GM12878 (cell line): ENCODE measurements at places on chromosomes 7 and 10. TPM values are rescaled to one million over a fixed set of nuclear protein-coding genes. Genes with fewer than 3 reads are reported as not detected.

DNA sequence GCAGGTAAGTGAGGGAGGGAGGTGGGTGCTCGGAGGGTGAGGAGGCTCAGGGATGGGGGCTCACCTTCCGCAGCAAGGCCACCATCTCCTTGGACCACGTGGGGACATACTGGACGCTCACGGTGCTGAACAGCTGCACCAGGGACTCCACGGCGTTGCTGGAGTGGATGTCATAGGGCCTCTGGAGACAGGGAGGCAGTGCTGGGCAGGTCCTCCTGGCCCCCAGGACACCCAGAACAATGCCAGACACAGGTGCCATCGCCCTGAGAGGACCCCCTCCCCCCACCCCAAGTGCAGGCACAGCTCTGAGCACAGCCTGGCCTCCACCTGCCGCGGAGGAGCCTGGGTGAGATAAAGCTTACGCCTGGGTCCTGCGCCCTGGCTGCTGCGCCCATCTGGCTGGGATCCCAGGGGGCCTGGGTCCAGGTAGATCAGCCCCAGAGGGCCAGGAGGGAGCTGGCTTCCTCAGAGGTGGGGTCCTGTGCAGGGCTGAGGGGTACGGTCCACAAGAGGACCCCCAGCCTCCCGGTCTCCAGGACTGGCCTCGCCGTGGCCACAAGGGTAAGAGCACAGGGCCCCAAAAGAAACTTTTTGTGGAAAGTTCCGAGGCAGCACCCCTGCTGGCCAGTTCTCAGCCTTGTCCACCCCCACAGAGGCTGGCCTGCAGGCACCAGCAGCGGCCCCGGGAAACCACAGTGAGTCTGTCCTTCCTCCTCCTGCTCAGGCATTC lies 37.8 kb downstream of the DPYSL4 start:
- no peaks in the 10 kb centered on the region; the same call in 1 of the 2 replicates for H3K4me1 ChIP-seq
- no peak for DNase-seq
- no peak overlapping the region for H3K27ac ChIP-seq
- no peak overlapping the region for H3K4me3 ChIP-seq

DNA sequence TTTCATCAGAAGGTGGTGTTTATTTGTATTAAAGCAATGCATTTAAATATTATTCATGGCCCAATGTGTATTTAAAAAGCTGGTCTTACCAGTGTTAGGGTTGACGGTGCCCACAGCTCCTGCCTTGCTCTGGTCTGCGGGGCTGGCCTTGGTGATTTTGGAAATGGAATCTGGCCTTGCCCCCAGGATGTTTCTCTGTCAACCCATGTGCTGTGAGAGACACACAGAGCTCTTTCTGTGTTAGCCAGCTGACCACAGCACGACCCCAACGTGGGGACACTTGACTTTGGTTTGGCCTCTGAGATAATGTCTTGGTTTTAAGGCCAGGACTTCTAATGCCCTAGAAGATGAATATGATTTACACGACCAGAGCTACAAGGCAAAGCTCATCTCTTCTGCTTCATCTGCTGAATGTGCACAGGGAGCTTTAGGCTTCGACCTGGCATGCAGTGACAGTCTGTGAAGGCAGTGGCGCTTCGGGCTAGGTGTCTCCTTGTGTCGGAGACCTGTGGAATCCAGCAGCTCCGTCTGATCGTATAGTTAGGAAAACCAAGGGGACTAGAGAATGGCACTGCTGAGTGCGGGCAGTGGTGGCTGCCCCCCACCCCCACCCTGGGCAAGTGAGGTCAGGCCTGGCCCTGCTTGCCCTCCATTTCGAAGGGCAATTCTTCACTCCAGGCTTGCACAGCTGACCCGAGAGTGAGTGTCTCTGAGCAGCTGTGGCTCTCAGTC lies 246.1 kb downstream of the EBF3 start:
- no peaks in the 10 kb centered on the region for H3K27me3 ChIP-seq
- H3K4me1 ChIP-seq: no peaks in the 10 kb centered on the region
- H3K4me3 ChIP-seq: no peak overlapping the region
- no peak overlapping the region for H3K27ac ChIP-seq
- H3K36me3 ChIP-seq: no peaks in the 10 kb centered on the region
- DNase-seq: no peak

GRCh38 chr7:99794585-99795502 lies 10.9 kb upstream of the CYP3A4 start:
- H3K4me1 ChIP-seq: no peaks in the 10 kb centered on the region
- no peaks in the 10 kb centered on the region for H3K36me3 ChIP-seq
- H3K4me3 ChIP-seq: no peak overlapping the region
- no peaks in the 10 kb centered on the region for H3K27me3 ChIP-seq
- no peak for DNase-seq

- DNase-seq: no peak
- no peaks in the 10 kb centered on the region for H3K36me3 ChIP-seq
- no peak overlapping the region for H3K4me3 ChIP-seq
- no peak overlapping the region for H3K27ac ChIP-seq
Observed at GRCh38 chr10:49157229-49157628, 23.4 kb upstream of the FAM170B start.

GRCh38 chr10:111186358-111186757 lies 109.5 kb downstream of the ADRA2A start:
- no peaks in the 10 kb centered on the region for H3K36me3 ChIP-seq
- no peaks in the 10 kb centered on the region for H3K27me3 ChIP-seq
- H3K27ac ChIP-seq: no peak overlapping the region
- no peak overlapping the region for H3K4me3 ChIP-seq
- no peak for DNase-seq

- H3K27me3 ChIP-seq: no peaks in the 10 kb centered on the region
- H3K4me3 ChIP-seq: peak overlapping the region; percentile 65
- H3K27ac ChIP-seq: no peak overlapping the region
- no peaks in the 10 kb centered on the region for H3K4me1 ChIP-seq
Observed at GRCh38 chr7:98107313-98107721, 655 bp downstream of the LMTK2 start.

DNA sequence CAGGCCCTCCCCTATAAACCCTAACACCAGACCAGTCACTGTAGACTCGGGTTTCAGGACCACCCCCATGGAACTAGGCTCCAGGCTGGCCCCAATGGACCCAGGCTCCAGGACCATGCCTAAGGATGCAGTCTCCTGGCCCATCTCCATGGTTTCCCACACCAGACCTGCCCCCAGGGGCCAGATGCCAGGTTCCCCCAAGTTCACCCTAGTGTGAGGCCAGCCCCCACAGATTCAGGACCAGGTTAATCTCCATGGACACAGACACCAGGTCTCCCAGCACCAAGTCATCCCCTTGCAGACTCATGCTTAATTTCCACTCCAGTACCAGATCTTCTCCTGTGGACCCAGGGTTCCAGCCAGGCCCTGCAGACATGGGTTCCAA lies 103.8 kb upstream of the LANCL2 start:
- H3K27ac ChIP-seq: no peak overlapping the region
- DNase-seq: no peak
- no peaks in the 10 kb centered on the region for H3K36me3 ChIP-seq
- H3K4me1 ChIP-seq: no peaks in the 10 kb centered on the region
- H3K4me3 ChIP-seq: no peak overlapping the region

GRCh38 chr7:33421429-33421828 lies 292.1 kb downstream of the BBS9 start:
- H3K4me1 ChIP-seq: peaks cover 5% of the 10 kb centered on the region
- DNase-seq: no peak
- H3K36me3 ChIP-seq: no peaks in the 10 kb centered on the region
- no peaks in the 10 kb centered on the region for H3K27me3 ChIP-seq

DNA sequence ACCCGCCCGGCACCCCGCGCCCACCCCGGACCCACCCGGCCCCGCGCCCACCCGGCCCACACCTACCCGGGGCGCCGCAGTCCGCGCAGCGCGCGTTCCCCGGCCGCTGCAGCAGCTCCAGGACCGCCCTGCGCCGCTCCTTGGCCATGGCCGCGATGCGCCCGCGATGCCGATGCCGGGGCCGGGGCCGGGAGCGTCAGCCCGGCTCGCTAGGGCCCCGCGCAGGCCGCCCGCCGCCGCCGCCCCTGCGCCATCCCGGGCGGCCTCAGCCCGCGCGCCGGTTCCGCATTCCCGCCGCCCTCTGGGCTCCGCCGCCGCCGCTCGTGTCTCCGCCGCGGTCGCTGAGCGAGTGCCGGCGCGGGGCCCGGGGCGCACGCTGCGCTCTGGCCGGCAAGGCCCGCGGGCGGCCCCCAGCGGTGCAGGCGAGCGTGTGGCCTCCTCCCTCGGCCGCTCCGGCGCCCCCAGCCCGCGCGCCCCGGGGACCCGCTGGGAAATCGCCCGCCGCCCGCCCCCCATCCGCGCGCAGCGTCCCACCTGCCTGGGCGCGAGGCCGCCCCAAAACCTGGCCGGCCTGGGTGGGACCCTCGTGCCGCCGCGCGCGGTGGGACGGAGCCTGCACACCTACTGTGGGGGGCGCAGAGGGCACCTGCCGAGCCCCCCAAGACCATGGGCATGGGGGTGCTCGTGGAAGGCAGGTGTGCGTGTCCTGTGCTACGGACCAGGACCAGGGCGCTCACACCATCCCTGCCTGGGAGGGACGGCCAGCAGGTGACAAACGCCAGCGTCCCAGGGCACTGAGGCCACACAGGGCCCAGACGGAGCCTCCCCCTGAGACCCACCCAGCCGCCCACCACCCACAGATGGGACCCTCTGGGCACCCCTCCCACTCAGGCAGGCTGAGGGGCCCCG lies at the start of gene ADAP1:
TSS of gene ADAP1 (minus strand) at position 351 of the 909 bp plus-strand sequence. CDS start at position 148, 203 bp downstream.
- H3K27me3 ChIP-seq: no peaks in the 10 kb centered on the region
- DNase-seq: no peak
- H3K27ac ChIP-seq: peak within 1 kb of the TSS; percentile 69
- peaks cover 28% of the 10 kb centered on the region for H3K4me1 ChIP-seq
- H3K4me3 ChIP-seq: peak within 1 kb of the TSS; percentile 84

- DNase-seq: no peak
- H3K36me3 ChIP-seq: no peaks in the 10 kb centered on the region; the same call in 1 of the 2 replicates
- no peak overlapping the region for H3K4me3 ChIP-seq
- H3K27ac ChIP-seq: no peak overlapping the region
- peaks cover 16% of the 10 kb centered on the region for H3K4me1 ChIP-seq
Observed at GRCh38 chr7:26295586-26295985, 3.9 kb downstream of the SNX10 start.

GRCh38 chr10:86961481-86962091 lies 3.2 kb downstream of the SNCG start:
- H3K4me3 ChIP-seq: no peak overlapping the region
- DNase-seq: no peak
- no peaks in the 10 kb centered on the region for H3K27me3 ChIP-seq
- peaks cover 37% of the 10 kb centered on the region for H3K4me1 ChIP-seq
- no peaks in the 10 kb centered on the region for H3K36me3 ChIP-seq

- H3K4me3 ChIP-seq: no peak overlapping the region
- no peak for DNase-seq
- H3K4me1 ChIP-seq: no peaks in the 10 kb centered on the region
- H3K27me3 ChIP-seq: no peaks in the 10 kb centered on the region
Observed at GRCh38 chr7:92506363-92506762, 22.0 kb downstream of the PEX1 start.

DNA sequence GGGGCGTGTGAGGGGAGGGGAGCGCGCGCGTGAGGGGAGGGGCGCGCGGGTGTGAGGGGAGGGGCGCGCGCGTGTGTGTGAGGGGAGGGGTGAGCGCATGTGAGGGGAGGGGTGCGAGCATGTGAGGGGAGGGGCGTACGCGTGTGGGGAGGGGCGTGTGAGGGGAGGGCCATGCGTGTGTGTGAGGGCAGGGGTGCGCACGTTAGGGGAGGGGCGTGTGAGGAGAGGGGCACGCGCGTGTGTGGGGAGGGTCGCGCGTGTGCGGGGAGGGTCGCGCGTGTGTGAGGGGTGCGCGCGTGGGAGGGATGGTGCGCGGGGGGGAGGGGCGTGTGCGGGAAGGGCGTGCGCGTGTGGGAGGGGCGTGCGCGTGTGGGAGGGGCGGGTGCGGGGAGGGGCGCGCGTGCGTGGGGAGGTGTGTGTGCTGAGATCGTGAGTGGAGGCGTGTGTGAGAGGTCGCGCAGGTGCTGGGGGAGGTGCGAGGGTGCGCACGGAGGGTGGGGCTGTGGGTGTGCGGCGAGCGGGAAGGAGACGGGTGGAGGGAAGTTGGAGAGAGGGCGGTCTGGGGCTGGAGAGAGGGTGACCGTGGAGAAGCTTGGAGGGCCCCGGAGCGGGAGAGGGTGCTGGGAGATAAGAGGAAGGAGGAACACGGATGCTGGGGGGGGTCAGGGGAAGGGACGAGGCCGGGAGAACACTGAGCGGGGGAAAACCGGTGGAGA lies 19.7 kb downstream of the MXI1 start:
- peaks cover 3% of the 10 kb centered on the region; the same call in 1 of the 2 replicates for H3K4me1 ChIP-seq
- H3K27me3 ChIP-seq: peaks cover 2% of the 10 kb centered on the region; the same call in 1 of the 2 replicates
- peak overlapping the region; percentile 59 for H3K4me3 ChIP-seq
- no peak overlapping the region for H3K27ac ChIP-seq
- no peak for DNase-seq
- no peaks in the 10 kb centered on the region for H3K36me3 ChIP-seq

GRCh38 chr7:28480595-28480994 lies 68.3 kb downstream of the CREB5 start:
- H3K4me3 ChIP-seq: no peak overlapping the region
- peaks cover 41% of the 10 kb centered on the region for H3K4me1 ChIP-seq

- DNase-seq: no peak
- no peak overlapping the region for H3K27ac ChIP-seq
- no peak overlapping the region for H3K4me3 ChIP-seq
- H3K27me3 ChIP-seq: no peaks in the 10 kb centered on the region
Observed at GRCh38 chr7:77386165-77386822, 29.9 kb downstream of the GSAP start.

- no peak overlapping the region for H3K4me3 ChIP-seq
- H3K27ac ChIP-seq: no peak overlapping the region
- no peaks in the 10 kb centered on the region for H3K36me3 ChIP-seq
- no peaks in the 10 kb centered on the region for H3K4me1 ChIP-seq
- no peak for DNase-seq
Observed at GRCh38 chr10:15485027-15485426, 113.9 kb upstream of the FAM171A1 start.

DNA sequence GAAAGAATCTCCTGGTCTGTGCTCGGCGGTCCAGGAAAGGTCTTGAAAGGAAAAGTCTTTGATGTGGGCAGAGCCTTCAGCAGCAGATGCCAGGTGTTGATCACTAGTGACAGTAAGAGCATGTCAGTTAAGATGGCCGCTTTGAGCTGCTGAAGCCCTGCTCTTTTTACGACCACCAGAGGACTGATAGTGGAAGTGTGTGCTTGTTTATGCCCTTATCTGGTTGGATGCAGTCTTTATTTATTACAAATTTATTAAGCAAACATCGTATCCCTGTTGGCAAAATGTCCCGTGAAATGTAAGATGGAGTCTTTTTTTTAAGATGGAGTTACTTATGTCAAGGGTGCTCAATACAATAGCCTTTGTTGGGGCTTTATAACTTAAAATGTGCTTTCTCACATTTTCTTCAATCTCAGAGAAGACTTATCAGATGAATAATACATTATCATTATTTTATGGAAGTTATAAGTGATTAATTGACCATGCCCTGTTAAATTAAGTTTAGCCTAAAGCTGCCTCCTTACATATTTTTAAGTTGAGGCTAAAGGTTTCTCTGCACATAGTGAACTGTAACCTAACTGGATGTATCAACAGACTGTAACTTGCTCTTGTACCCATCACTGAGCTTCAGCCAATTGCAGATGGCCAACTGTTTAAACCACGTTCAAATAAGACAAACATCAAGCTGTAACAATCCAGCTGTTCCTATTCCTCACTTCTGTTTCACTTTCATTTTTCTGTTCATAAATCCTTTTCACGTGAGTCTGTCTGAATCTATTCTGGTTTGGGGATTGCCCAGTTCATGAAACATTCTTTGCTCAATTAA lies 97.4 kb upstream of the PIK3CG start:
- peak overlapping the region; percentile 17; the same call in 1 of the 2 replicates for H3K27ac ChIP-seq
- H3K4me3 ChIP-seq: no peak overlapping the region
- no peak for DNase-seq
- no peaks in the 10 kb centered on the region for H3K27me3 ChIP-seq
- no peaks in the 10 kb centered on the region for H3K36me3 ChIP-seq

The SLC18A3 gene
- total RNA-seq: not detected in 2 replicates

The C10orf105 gene
- total RNA-seq: 0.03 and 0.05 TPM in 2 replicates

The ALOX5 gene
- total RNA-seq: 62.4 and 69.0 TPM in 2 replicates

The ECHDC3 gene
- total RNA-seq: 6.6 and 8.5 TPM in 2 replicates
